ENCODE measurements at places on chromosomes 6 and 20.

DNA sequence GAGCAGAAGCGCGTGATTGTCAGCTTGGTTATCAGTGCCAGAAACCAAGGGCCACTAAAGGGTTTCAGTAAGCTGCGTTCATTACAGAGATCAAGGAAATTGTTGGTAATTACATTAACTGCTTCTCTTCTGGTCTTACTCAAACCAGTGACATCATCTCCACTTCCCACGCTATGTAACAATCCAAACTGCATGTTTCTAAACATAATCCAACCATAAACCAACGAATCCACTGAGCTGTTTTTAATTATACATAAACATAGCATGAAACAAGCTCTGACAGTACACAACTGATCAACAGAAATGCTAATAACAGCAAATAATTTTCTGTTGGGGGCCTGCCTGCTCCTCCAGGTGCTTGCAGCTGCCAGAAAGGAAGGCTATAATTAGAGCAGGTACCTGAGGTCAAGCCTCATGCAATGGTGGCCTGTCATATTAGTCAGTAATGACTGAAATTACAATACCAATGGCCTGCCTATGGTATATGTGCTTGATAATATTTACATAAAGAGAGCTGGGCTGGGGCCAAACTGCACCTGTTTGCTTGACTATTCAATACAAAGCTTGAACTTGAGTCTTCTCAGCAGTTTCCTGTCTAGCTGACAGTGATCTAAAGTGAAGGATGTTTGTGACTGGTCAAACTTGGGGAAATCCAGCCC lies 40.1 kb downstream of the ILRUN start:
- peak; percentile 45 for DNase-seq

GRCh38 chr6:104702126-104702841 lies 157.4 kb downstream of the HACE1 start:
- no peak for DNase-seq

DNA sequence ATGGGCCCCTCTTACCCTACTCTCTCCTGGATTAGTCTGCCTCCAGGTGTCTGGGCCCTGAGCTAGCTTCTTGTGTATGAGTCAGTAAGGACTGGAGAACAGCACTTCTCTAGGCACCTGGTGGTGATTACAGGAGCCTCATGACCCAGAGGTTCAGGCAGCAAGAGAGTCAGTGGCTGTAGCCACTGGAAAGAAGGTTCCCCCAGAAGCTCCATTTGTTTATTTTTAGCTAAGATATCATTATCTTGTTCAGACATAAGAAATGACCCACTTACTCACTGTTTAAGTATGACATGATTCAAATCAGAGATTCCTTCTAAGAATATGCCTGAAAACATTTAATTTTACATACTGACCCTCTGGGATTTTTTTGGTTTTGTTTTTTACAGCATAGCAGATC lies 23.6 kb upstream of the SLC4A11 start:
- DNase-seq: no peak

DNA sequence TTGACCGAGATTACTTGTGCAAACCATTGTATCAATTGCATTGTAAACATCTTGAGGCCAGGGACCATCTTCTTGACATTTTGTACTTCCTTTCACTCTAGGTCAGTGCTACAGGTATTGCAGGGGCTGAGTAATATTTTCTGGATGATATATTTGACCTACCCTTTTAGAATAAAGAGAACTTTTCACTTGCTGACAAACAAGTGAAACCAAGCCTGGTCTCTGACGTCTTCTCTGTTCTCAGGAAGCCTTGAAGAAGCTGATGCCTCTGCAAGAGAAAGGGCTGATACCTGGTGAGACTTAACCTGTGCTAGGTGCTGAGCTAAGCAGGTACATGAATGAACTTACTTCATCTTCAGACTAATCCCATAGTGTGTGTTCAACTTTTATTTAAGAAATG lies 60.5 kb upstream of the GGTLC1 start:
- no peak for DNase-seq

DNA sequence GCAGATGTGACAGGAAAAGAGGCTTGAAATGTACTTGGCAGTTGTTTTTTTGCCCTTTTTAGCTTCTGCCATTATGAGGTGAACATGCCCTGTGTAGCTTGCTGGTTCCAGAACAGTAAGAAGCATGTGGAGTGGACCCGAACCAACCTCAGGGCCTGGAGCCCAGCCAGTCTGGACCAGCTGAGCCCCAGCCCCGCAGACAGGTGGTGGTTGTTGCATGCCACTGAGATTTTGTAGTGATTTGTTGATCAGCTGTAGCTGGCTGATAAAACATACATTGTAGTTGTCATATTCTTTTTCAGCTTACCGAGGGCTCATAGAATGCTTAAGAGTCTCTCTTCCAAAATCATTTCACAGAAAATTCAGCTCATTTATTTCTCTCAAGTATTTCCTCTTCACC lies 182.2 kb downstream of the FARS2 start:
- no peak for DNase-seq

Data from CD4-positive, alpha-beta T cell treated with Interleukin-2 at 100 ng/mL for 4 hours (primary cell).